G401 (cell line): ENCODE measurements at places on chromosomes 12 and 14. TPM values are rescaled to one million over a fixed set of nuclear protein-coding genes. Genes with fewer than 3 reads are reported as not detected.

DNA sequence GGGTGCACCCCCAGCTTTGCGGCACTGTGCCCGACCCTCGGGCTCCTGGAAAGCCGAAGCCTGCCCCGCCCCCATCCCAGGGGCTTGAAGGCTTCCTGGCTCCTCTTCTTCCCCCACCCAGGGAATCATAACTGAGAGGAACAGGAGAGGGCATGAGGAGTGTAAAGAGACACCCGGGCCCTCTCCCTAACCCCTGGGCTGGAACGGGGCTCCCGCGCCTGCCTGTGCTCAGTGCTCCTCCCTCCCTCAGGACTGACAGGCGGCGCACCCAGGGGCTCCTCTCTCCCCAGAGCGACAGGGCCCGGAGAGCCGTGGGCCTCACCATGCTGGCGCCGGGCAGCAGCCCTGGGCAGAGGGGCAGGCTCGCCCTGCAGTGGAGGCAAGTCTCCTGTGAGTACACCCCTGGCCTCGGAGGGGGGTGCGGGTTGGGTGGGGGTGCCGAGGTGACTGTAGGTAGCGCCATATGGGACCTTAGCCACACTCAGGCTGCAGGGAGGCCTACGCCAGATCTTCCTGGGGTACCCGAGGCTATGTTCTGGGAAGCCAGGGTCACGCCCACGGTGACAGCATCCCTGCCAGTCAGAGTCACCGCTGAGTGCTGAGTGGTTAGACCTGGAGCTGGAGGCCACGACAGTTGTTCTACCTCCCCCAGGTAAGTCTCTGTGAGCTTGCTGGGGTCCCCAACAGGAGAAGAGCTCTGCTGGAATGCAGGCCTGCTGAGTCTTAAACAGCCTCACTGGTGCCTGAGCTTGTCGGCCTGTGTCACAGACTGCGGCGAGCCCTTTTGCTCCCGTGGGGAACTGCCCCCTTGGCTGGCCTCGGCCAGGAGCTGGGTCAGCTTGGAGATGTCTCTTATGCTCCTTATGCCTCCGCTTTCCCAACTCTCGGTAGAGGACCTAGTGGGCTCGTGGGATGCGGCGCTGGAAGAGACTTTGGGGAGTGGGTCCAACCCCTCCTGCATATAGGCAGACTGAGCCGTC, 7.8 kb downstream of the LRTM2 start:
- no peak for DNase-seq

PLEK2 gene
- 0.80 and 1.3 TPM in 2 replicates for total RNA-seq

DNA sequence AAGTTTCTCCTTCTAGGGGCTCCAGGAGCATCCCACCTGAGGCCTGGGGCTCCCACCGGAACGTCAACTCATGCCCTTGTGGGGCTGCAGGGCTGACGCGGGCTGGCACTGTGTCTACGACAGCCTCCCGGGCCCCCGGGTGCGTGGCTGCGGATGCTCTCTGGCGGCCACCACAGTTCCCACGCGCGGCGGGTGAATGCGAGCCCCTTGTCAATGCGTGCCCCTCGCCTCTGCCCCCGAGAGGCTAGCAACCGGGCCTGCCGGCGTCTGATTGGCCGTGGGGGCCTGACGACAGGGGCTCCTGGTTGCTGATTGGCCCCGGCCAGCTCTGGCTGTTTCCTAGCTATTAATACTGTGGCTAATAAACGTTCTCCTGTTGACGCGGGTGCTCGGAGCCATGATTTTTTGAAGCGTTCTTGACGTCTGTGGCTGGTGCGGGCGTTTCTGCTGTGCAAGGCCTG, 1.8 kb upstream of the MEG3 start:
- DNase-seq = peak; percentile 88

DNA sequence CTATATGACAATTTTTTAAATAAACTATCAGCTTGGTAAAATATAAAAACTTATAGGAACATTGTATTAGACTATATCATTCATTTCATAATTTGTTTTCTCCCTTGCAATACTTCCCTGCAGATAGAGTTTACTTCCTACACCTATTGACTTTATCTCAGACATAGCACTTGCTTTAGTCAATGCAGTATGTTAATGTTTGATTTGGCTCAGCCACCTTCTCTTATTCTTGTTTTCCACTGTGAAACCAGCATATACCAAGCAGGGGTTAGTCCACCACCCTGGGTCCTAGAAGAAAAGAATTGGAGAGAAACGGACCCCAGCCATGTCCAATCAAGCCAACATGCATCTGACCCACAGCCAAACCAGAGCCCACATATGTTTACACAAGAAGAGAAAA, 10.4 kb upstream of the SOX5 start:
- no peak for DNase-seq

GRCh38 chr12:69908203-69908602, 83.2 kb downstream of the MYRFL start:
- DNase-seq = no peak

DNA sequence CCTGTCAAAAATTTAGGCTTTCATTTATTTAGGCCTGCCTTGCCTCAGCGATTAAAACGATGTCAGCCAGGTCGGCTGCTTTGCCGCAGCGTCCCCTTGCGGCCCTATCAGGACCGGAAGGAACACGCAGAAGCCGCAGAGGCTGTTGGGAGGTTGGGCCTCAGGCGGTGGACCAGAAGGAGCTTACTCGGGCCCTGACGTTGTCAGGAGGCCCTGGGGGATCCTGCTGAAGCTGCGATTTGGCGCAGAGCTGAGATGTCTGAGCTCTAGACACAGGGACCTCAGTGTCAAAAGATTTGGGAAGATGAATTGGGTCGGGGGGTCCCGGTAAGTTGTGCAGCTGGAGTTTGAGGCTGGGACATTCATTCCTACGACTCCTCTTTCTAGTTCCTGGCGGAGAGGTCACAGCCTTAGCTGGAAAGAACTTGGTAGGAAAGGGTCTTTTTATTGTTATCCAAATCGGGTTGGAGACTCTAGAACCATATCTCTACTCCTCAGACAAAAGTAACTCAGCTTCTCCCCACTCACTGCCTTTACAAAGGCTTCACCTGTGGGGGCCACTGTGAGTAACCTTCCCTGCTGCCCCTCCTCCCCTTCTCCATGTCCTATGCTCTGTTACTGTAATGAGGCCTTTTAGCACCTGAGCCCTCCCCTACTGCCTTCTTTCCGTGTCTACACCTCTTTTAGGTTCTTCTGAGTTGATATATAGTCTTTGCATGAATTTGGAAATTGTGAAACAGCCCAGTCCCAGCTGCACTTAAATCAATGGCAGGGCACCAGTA, 6.6 kb upstream of the ABCD2 start:
- DNase-seq = no peak

LMO3 gene
- not detected in 2 replicates for total RNA-seq

DNA sequence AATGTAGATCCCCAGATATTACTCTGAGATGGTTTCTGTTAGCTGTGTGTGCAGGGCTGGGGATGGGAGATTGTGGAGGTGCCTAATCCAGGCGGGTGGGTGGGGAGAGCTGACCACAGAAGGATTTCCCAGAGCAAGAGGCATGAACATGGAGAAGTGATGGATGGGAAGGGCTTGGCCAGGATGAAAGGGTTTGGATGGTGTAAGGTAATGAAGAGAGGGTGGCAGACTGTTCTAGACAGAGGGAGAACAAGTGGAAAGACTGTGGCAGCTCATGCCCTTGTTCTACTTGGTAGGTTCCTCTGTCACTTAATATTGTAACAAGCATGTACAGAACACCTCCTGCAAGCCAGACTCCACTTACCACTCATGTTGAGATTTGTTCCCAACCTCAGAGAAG, 187.8 kb downstream of the NPAS3 start:
- DNase-seq = no peak

MSI1 gene
- 6.3 and 24.6 TPM in 2 replicates for total RNA-seq

DNA sequence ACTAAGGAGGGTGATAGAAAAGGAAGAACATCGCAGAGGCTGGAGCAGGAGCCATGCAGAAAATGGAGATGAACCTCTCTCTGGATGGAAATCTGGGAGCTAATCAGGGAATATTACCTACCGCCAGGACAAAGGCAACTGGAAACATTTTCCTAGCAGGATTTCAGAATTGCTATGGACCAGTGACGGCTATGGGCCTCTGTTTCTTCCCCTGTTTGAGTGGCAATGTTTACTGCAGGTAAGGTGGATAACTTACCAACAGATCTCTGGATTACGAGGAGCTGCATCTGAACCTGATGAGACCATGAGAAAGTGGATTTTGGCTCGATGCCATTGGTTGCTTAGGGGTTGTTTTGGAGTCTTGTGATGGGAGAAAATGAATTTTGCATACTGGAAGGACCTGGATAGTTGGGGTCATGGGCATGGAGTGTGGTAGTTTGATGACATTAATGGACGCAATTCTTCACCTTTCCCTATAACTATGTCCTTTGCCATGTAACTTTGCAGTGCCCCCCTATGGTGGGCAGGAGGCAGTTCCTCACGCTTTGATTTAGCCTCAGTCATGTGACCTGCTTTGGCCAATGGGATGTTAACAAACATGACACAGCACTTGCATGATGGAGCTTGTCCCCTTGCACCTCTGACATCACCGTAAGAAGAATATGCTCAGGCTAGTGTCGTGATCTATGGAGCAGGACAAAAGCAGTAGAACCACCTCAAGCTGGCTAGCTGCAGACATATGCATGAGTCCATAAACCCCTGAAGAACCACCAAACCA, 51.1 kb downstream of the CALM1 start:
- no peak for DNase-seq

GRCh38 chr12:96995861-96996260, 88.8 kb downstream of the NEDD1 start:
- no peak for DNase-seq

NANOG gene
- total RNA-seq = not detected in 2 replicates

DNA sequence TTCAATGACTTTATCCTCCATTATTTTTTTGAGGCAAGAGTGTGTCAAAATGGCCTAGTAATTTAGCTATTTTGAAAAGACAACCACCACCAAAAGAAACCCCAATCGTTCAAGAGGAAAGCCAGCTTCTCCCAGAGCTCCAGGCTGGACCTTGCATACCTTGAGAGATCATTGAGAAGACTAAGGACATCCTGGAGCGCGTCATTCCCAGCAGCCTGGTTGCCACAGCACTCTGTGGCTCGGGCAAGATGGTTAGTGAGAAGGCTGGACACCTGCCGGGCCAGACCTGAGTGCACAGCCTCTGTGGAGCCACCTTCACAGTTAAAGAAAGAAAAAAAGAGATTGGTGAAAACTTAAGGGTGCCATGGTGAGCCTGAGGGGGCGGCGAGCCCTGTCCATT, 111.4 kb downstream of the TRAFD1 start:
- peak; percentile 40 for DNase-seq

- no peak for DNase-seq
Observed at GRCh38 chr14:100575266-100575995, 11.8 kb downstream of the BEGAIN start.
